ENCODE measurements at places on chromosomes 11 and 22.

- DNase-seq = no peak
Measured at GRCh38 chr22:19478045-19478900, 720 bp downstream of the UFD1 start.

DNA sequence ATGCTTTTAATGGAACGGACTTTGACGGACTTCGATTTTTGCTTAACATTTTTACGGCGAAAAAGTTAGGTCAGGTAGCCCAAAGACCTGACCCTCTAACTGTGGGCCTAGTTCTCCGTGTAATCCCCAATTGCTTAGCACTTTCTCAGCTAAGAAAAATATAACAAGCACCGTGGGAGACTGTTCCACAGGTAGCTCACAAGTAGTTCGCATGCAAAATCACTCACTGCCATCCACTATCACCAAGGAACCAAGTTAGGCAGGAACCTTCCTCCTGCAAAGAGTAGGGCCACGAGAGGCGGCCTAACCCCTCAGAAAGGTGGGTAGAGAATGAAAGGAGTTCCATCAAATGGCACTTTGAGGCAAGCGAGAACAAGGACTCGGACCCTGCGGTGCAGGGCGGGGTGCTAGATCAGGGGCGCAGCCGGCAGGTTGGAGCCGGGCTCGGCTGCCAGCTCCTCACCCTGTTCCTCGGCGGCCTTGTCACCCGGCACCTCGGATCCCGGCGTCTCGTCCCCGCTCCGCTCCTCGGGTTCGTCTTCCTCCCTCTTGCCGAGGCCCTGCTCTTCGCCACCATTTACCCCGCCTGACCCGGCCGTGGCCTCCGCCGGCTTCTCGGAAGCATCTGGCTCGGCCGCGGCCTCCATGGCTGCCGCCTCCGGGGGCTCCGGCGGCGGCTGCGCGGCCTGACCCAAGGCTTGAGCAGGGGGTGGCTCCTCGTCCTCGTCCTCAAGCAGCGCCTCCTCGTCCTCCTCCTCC lies 922 bp downstream of the HNRNPUL2 start:
- DNase-seq = no peak

- DNase-seq = no peak
Measured at GRCh38 chr11:57547854-57548377, 10.5 kb downstream of the SMTNL1 start.

- DNase-seq = no peak
Measured at GRCh38 chr11:73182824-73183321, 35.2 kb upstream of the P2RY2 start.

GRCh38 chr22:40215266-40215665 lies 37.5 kb downstream of the TNRC6B start:
- no peak for DNase-seq

GRCh38 chr22:49810363-49811019 lies 17.2 kb downstream of the BRD1 start:
- no peak for DNase-seq

DNA sequence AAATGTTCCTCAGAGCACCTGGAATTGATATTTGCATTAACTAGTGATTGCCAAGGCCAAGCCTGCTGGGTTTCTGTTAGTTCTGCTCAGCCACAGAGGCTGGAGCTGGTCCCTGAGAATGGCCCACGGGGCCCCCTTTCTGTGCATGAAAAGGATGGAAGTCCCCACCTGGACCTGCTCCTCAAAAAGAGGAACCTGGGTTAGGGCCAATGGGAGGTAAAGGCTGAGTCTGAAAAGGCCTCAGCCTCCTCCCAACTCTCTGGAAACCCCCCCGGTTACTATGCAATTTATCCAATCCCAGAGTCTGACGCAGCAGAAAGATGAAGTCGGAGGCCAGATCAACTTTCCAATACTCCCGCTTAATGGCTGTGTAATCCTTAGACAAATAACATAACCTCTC lies 6.8 kb upstream of the CREB3L1 start:
- no peak for DNase-seq
